Stimulated activated CD4-positive, alpha-beta T cell treated with anti-CD3 and anti-CD28 coated beads, Interleukin-12 subunit alpha, Interleukin-12 subunit beta, amount 100 ng/mL, for 24 hours (primary cell): ENCODE measurements at places on chromosomes 6 and 20.

DNA sequence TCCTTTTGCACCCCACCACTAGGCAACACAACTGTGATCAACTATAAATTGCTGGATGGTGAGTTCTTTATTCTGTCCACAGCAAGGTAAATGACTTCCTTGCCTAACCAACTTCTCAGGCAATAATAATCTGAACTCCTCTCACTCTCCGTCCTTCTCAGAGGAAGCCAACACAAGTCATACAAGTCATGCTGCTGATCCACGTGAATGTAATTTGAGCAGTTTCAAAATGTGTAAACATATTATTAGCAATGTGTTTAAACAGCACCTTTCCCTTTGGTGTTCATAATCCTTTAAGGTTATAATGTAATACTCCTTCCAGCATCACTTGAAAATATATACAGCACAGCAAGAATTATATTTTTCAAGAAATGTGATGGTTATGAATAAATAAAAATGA is 127.9 kb downstream of the QRSL1 start:
- DNase-seq = no peak

DNA sequence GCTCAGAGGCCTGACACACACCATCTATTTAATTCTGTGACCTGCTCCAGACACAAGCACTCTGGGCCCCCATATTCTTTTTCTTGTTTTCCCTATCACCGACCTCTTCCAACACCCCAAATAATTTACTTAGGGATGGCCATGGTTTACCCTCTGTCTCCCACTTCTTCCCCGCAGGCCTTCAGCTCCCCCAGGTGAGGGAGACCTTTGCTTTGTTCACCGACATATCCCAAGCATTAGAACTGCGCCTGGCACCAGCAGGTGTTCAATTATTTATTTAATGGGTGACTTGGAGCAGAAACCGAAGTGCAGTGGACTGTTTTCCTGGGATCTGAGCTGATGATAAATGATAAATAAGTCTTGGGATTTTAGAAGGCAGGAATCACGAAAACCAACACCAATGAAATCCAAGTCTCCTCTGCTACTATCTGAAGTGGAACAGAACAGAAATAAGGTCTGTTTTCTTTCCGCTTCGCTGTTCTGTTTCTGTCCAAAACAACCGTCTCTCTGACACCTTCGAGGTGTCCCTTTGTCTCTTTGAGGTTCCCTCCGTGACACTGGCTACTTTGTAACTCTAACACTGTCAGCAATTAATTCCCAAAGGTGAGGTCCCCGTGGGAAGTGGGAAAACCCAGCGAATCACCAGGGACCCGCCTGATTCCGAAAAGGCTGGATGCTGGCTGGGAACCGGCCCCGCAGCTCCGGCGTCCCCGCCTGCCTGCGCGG is 1.1 kb upstream of the RIN2 start:
- no peak for DNase-seq

GRCh38 chr6:81933089-81933488 is 180.6 kb upstream of the TENT5A start:
- no peak for DNase-seq

- DNase-seq = no peak
Measured at GRCh38 chr6:158027590-158028285, 46.1 kb downstream of the SYNJ2 start.

- no peak for DNase-seq
Measured at GRCh38 chr6:73032586-73032985, 192.7 kb downstream of the KHDC1L start.
